ENCODE measurements at places on chromosomes 5 and 9.

DNA sequence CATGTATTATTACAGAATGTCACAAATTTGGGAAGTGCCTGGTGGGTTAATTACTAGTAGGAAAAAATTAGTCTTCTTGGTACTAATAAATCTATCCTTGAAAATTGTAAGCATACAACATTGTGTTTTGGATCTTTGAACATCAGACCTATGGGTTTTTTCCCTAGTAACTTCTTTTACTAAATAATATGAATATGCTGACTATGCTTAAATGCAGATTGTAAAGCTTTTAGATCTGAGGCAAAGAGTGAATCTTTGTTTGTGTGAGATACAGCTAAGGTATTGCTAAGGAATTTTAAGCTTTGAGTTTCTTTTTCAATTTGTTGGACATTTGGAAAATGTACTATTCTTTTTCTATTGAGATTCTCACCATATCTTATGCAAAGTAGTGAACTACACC, 390.6 kb upstream of the CCNH start:
- no peak for DNase-seq

- DNase-seq: no peak
These were observed 409.3 kb downstream of the AGTPBP1 start for GRCh38 chr9:85332487-85332886.

DNA sequence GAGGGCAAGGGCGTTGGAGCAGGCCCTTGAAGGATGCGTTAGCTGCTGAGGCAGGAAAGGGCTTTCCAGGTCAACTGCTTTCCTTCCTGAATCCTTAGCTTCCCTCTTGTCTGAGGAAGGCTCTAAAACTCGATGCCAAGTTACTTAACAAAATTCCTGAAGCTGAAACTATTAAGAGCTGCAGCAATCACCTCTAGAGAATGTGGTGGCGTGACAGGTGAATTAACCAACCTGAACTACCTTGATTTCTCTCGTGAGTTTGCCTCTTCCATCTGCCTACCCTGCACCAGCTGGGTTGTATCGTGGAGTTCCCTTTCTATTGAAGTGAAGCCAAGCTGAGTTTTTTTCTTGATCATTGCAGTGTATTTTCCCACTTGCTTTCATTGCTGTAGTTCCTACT, 96.1 kb downstream of the PDE8B start:
- DNase-seq: no peak

DNA sequence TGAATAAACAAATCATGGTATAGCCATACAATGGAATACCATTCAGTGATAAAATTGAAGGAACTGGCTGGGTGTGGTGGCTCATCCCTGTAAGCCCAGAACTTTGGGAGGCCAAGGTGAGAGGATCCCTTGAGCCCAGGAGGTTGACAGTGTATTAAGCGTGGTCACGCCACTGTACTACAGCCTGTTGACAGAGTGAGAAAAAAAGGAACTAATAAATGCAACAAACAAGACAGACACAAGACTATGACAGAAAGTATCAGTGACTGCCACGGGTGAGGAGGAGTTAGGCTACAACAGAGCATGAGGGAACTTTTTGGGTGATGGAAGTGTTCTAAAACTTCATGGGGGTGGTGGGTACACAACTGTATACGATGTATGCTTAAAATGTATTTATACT, 2.2 kb downstream of the FNIP1 start:
- no peak for DNase-seq

DNA sequence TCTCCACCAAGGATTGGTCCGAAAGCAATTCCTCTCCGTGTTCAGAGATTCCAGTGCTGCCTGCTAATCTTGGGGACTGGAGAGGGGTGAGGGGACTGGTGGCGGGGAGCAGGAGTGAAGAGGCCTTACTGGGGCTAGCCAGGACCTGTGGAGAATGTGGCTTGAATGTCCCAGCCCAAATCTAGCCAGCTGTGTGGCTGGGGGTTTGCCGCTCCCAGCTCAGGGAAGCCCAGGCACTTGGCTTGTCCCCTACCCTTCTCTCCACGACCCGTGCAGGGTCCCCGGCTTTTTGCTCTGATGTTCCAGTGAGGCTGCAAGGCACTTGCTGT, 2.4 kb downstream of the N4BP3 start:
- no peak for DNase-seq

GRCh38 chr5:97182571-97183099, 412 bp downstream of the RIOK2 start:
- DNase-seq: no peak

DNA sequence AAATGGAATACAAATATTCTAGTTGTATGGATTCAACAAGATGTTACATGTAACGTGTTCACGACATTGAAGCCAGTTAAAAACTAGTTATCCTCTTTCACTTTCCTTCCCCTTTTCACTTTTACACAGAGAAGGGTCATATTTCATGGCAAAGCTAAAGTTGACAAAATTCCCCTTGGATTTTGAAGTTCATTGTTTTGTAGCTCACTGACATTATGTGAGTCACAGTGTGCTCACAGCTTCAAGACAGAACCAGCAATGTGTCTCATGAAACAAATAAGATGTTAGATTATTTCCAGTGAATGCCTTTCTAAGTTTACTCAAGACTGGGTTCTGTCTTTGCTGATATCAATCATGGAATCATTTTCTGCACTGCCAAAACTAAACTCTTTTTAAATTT, 535.5 kb upstream of the GRIN3A start:
- DNase-seq: no peak

DNA sequence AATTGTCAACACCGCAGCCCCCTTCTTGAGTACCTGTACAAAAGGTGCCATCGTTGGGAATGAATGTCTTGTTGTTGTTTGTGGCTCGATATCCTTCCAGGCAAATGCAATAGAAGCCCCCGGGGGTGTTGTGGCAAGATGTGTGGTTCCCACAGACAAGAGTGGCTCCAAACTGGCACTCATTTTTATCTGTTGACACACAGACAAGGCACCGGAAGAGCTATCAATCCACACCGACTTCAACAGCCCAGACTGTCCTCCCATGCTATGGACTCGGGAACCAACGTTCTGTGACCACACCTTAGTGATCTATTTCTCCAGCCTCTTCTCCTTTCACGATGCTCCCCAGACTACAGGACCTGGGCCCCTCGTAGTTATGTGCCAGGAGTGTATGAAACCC, 25.9 kb downstream of the SUSD1 start:
- DNase-seq: no peak

DNA sequence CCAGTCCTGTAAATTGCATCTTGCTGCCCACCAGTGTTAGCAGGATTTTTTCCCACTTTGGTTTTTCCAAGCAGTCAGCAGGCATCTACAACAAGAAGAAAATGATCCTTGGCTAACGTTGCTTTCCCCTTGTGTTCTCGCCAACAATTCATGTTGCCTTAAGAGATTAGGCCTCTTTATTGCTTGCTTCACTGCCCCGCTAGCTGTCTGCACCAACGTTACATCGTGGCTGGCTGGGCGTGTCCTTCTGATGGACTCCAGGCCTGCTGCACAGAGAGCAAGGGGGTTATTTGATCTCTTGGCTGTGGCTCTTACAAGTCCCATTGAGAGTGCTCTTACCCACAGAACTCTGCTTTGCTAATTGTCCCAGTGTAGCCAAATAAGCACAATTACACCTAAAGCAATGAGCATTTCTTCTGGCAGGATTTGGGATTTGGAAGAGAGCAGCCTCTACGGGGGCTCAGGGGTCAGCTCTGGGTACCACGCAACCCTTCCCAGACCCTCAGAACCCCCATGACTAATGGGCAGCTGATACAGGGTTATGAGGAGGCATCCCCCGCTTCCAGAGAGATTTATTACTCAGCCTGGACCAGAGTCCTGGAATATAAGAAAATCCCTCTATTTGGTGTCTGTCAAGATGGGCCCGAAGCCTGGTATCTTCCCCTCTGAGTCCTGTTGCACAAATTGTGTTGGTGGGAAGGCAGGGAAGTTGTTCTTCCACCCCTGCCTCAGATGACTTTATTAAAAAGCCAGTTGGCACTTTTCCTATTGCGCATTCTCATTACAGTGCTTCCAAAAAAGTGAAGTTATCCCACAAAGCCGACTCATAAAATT, 17.6 kb downstream of the DCANP1 start:
- no peak for DNase-seq

DNA sequence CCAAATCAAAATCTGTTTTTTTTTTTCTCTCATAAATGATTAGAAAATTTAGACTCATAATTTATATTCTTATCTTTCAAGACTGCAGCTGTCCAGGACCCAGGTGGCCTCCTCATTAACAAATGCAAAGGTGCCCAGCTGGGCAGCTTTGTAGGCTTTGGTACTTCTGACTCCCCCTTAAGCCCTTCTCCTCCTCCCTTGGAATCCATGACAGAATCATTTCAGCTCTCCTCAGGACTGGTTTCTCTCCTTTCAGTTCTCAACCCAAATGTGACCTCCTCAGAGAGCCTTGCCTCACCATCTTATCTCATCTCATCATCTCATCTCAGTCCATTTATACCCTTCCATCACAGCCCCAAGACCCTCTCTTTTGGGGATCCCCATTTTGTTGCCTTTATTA, 221.7 kb downstream of the KIAA0825 start:
- no peak for DNase-seq

- DNase-seq: no peak
These were observed 28.0 kb upstream of the DAP start for GRCh38 chr5:10789021-10789420.

GRCh38 chr5:176809544-176810080, 747 bp upstream of the UNC5A start:
- DNase-seq: no peak

DNA sequence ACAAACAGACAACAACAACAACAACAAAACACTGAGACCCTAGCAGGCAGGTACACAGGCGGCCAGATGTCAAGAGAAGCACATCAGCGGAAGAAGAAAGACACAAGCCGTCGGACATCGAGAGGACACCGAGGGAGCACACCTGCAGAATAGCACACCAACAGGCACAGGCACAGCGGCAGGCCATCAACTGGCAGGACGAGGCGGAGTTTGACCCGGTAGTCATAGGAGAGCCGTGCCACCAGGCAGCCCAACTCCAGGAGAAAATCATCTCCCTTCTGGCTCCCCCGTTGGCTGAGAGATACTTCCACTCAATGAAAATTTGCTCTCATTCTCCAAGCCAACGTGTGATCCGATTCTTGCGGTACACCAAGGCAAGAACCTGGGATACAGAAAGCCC, 352.1 kb upstream of the IZUMO3 start:
- no peak for DNase-seq

GRCh38 chr9:35951736-35952135, 6.2 kb downstream of the OR2S2 start:
- no peak for DNase-seq

DNA sequence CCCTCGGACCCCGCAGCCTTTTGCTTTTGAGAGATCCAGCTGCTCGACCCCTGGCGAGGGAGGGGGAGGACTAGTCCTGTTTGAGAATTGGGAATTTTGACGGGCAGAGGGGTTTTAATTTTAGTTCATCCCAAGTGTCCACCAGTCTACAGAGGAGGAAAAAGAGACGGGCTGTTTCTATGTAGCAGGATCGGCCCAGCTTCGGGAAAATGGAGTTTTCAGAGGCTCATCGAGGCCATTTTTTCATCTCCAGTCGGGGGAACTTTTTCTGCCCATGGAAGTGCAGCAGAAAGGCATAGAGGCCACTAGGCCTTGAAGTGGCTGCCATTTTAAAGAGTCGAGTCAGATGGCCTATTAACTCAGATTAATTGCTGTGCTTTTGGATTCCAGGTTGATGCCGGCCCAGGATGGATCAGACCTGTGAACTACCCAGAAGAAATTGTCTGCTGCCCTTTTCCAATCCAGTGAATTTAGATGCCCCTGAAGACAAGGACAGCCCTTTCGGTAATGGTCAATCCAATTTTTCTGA, 1.2 kb downstream of the NSD1 start:
- DNase-seq: no peak
